CD4-positive, alpha-beta memory T cell (primary cell): ENCODE measurements at places on chromosomes 1 and 21. TPM values are rescaled to one million over a fixed set of nuclear protein-coding genes. Genes with fewer than 3 reads are reported as not detected.

GRCh38 chr1:30272277-30273020 is 450.9 kb downstream of the MATN1 start:
- H3K27ac ChIP-seq, result no peak overlapping the region
- H3K4me1 ChIP-seq, result no peaks in the 10 kb centered on the region

DNA sequence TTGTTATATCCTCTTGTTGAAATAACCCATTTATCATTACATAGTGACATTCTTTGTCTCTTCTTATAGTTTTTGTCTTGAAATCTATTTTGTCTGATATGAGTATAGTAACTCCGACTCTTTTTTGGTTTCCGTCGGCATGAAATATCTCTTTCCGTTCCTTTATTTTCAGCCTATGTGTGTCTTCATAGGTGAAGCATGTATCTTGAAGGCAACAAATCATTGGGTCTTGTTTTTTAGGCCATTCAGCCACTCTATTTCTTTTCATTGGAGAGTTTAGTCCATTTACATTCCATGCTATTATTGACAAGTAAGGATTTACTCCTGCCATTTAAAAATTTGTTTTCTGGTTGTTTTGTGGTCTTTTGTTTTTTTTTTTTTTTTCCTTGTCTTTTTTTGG is 441.9 kb upstream of the KAZN start:
- H3K36me3 ChIP-seq, result no peaks in the 10 kb centered on the region
- no peak overlapping the region for H3K27ac ChIP-seq
- no peaks in the 10 kb centered on the region for H3K27me3 ChIP-seq
- H3K4me1 ChIP-seq, result no peaks in the 10 kb centered on the region
- no peak for DNase-seq
- no peak overlapping the region for H3K4me3 ChIP-seq

DNA sequence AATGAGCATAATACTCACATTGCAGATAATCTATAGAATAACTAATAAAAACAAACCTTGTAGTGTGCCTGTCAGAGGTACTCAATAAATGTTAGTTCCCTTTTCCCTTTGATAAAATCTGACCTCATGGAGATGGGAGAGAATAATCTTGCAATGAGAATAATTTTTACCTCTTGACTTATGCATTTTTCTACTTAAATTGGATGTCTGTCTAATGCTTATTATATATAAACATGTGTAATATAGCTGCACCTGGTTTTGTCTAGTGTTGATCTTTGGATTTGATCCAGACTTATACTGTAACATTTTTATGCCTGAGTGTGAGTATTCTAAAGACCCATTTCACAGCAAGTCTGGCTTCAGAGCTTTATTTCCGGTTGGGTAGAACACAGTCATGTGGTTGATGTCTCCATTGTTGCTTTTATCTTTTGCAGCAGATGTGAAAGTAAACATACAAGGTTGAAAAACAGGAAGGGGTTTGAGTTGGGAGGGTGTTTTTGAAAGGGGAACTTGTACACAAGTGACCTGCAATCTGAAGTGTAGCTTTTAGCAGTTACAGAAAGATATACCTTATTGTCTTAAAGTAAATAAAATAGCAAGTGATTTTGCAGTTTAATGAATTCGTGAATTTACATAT is 12.4 kb downstream of the EPB41 start:
- H3K36me3 ChIP-seq, result peaks cover 4% of the 10 kb centered on the region
- peak overlapping the region; percentile 0 for H3K4me3 ChIP-seq
- peaks cover 93% of the 10 kb centered on the region for H3K4me1 ChIP-seq
- no peaks in the 10 kb centered on the region for H3K27me3 ChIP-seq
- DNase-seq, result peak; percentile 82

ORC1 gene
- 1.5 TPM for total RNA-seq

DNA sequence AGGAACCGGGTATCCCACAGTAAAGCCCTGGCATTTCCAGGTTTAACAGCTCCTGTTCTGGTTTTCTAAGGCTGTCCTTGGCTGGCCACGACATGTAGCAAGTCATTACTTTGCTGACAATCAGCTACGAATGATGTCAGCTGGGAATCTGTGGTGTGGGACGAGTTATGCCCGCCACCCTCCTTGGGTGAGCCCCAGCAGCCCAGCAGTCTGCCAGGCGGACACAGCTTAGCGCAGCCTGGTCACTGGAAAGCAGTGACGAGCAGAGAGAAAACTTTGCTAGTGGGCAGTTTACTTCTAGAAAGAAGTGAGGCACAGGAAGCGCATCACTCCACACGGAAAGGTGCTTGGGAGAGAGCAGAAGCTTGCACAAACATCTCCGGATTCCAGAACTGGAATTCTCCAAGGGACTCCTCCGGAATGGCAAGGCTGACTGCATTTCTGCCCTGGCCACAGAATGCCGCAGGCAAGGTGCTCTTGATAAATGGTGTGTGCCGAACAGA is 15.5 kb upstream of the ZNF436 start:
- no peak for DNase-seq
- H3K4me1 ChIP-seq, result no peaks in the 10 kb centered on the region
- H3K27ac ChIP-seq, result no peak overlapping the region
- H3K27me3 ChIP-seq, result no peaks in the 10 kb centered on the region
- H3K36me3 ChIP-seq, result peaks cover 4% of the 10 kb centered on the region

FAM131C gene
- total RNA-seq, result not detected

- no peaks in the 10 kb centered on the region for H3K36me3 ChIP-seq
- H3K4me1 ChIP-seq, result no peaks in the 10 kb centered on the region
- H3K27ac ChIP-seq, result no peak overlapping the region
- DNase-seq, result no peak
Observed at GRCh38 chr1:200731654-200732332, 6.9 kb upstream of the CAMSAP2 start.

GNG12 gene
- not detected for total RNA-seq

GRCh38 chr1:98865796-98866195 is 138.9 kb downstream of the PLPPR5 start:
- no peak for DNase-seq
- no peak overlapping the region for H3K27ac ChIP-seq
- no peaks in the 10 kb centered on the region for H3K27me3 ChIP-seq
- no peaks in the 10 kb centered on the region for H3K36me3 ChIP-seq
- peaks cover 16% of the 10 kb centered on the region for H3K4me1 ChIP-seq
- H3K4me3 ChIP-seq, result no peak overlapping the region

- H3K4me3 ChIP-seq, result no peak overlapping the region
- no peak overlapping the region for H3K27ac ChIP-seq
- H3K36me3 ChIP-seq, result no peaks in the 10 kb centered on the region
- DNase-seq, result no peak
Observed at GRCh38 chr1:56202186-56202585, 377.2 kb downstream of the PLPP3 start.

DNA sequence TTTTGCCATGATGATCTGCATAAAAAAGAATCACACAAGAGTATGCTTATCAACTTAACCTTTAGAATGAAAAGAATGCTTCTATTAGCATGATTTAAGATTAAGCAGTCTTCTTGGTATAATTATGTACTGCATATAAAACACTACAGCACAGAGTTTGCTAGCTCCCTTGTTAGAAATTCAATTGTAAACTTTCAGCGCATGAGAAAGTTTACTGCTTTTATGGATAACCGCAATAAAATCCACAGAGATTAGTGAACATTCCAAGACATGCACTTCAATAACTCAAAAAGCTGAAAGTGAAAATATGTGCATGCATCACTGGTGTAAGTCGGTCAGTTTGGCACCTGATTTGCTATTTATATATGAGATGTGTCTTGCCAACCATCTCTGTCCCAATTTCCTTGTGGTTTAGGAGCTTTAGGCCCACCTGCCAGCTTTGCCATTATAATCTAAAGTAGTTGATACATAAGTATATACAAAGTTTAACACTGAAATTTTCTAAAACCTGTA is 16.9 kb downstream of the CCT8 start:
- H3K36me3 ChIP-seq, result peaks cover 62% of the 10 kb centered on the region
- no peaks in the 10 kb centered on the region for H3K4me1 ChIP-seq
- DNase-seq, result no peak
- no peak overlapping the region for H3K27ac ChIP-seq
- H3K27me3 ChIP-seq, result no peaks in the 10 kb centered on the region

CSMD2 gene
- not detected for total RNA-seq

DNA sequence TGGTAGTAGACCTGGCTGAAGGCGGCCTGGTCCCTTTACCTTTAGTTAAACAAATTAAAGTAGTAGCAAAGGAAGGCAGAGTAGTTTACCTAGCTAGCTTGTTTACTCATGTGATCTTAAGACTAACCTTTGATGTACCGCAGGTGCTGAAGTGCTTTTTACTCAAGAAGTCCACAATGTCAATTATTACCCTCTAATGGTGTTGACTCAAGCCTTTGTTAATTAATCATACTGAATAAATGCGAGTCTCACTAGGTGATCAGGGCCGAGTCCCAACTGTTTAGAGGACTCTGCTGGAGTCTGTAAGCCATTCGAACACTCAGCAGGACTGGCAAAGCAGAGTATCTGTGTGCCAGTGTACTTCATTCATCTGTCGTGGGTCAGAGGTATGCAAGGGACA is 381.1 kb upstream of the NCAM2 start:
- H3K4me1 ChIP-seq, result no peaks in the 10 kb centered on the region
- DNase-seq, result no peak
- no peak overlapping the region for H3K27ac ChIP-seq
- H3K4me3 ChIP-seq, result no peak overlapping the region

- H3K4me3 ChIP-seq, result no peak overlapping the region
- peaks cover 9% of the 10 kb centered on the region for H3K4me1 ChIP-seq
- H3K27me3 ChIP-seq, result no peaks in the 10 kb centered on the region
- DNase-seq, result no peak
Observed at GRCh38 chr1:186424539-186424938, 36.4 kb downstream of the PDC start.

- no peaks in the 10 kb centered on the region for H3K27me3 ChIP-seq
- H3K4me1 ChIP-seq, result no peaks in the 10 kb centered on the region
- no peaks in the 10 kb centered on the region for H3K36me3 ChIP-seq
- no peak for DNase-seq
- no peak overlapping the region for H3K4me3 ChIP-seq
Observed at GRCh38 chr1:65512383-65512782, 91.9 kb downstream of the LEPR start.

DNA sequence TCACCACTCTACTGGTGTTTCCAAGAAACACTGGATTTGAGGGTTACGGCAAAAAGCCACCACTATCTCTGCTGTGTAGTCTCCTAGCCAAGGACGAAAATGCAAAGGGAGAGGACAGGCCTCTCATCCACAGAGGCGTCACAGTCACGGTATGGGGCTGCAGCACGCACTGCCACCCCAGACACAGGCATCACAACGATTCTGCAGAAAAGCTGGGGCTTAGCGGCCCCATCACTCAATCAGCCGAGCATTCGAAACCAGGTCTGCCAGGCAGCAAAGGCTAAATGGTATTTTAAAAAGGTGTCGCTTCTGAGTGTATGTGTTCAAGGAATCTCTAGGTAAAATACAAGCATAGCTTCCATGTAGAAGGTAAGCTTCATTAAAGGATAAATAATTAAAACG is 1.4 kb downstream of the RIPK4 start:
- DNase-seq, result no peak
- no peak overlapping the region for H3K27ac ChIP-seq
- no peak overlapping the region for H3K4me3 ChIP-seq
- no peaks in the 10 kb centered on the region for H3K36me3 ChIP-seq

GRCh38 chr1:69121723-69122122 is 446.0 kb upstream of the LRRC7 start:
- H3K4me3 ChIP-seq, result no peak overlapping the region
- no peaks in the 10 kb centered on the region for H3K36me3 ChIP-seq
- no peak for DNase-seq
- no peaks in the 10 kb centered on the region for H3K4me1 ChIP-seq

HSD3B1 gene
- not detected for total RNA-seq

GRCh38 chr1:222582099-222582774 is 7.5 kb downstream of the TAF1A start:
- DNase-seq, result no peak
- no peaks in the 10 kb centered on the region for H3K4me1 ChIP-seq
- H3K4me3 ChIP-seq, result no peak overlapping the region
- H3K27ac ChIP-seq, result no peak overlapping the region
- H3K36me3 ChIP-seq, result peaks cover 23% of the 10 kb centered on the region

DNA sequence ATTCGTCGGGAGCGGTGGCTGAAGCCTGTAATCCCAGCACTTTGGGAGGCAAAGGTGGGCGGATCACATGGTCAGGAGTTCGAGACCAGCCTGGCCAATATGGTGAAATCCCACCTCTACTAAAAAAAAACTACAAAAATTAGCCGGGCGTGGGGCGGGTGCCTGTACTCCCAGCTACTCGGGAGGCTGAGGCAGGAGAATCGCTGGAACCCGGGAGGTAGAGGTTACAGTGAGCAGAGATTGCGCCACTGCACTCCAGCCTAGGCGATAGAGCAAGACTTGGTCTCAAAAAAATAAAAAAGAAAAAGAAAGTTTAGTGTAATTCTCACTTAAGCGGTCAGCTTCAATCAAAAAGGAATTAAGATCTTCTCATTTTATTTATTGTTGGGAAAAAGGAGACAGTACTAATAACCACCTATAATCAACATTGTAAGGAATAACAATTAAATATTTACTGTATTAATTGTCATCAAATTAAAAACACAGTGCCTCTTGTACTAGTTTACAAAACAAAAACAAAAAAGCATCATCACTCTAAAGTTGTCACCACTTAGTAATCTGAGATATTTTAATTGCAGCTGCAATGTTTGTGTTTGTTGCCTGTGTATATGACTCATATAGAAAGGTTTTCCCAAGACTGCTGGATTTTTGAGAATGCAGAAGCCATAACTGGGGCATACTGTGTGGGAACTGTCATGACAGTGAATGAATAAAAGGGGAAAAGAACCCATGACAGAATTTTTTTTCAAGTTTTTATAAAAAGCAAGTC is 3.7 kb downstream of the FBXO42 start:
- no peak for DNase-seq
- peaks cover 44% of the 10 kb centered on the region for H3K4me1 ChIP-seq
- H3K36me3 ChIP-seq, result no peaks in the 10 kb centered on the region
- H3K4me3 ChIP-seq, result no peak overlapping the region

GRCh38 chr1:220785166-220786056 is 1.3 kb upstream of the MTARC1 start:
- no peaks in the 10 kb centered on the region for H3K4me1 ChIP-seq
- H3K27ac ChIP-seq, result no peak overlapping the region
- no peaks in the 10 kb centered on the region for H3K36me3 ChIP-seq

GPR52 gene
- 1.6 TPM for total RNA-seq

- H3K36me3 ChIP-seq, result peaks cover 66% of the 10 kb centered on the region
- H3K4me3 ChIP-seq, result no peak overlapping the region
- no peak for DNase-seq
- no peaks in the 10 kb centered on the region for H3K27me3 ChIP-seq
- no peak overlapping the region for H3K27ac ChIP-seq
Observed at GRCh38 chr1:21241771-21242581, 48.3 kb downstream of the ECE1 start.

IER5 gene
- 28.0 TPM for total RNA-seq

IGSF21 gene
- total RNA-seq, result not detected
